Natural killer cell treated with Interleukin-12 subunit alpha and Interleukin-12 subunit beta and Interleukin-15 and Interleukin-18, amount 100 ng/mL, for 72 hours (primary cell): ENCODE measurements at places on chromosomes 16 and 17.

- DNase-seq = no peak
Measured at GRCh38 chr17:1997927-1998742, 27.0 kb downstream of the RTN4RL1 start.

- no peak for DNase-seq
Measured at GRCh38 chr17:60823515-60823914, 145.9 kb downstream of the BCAS3 start.

GRCh38 chr17:78374631-78375274 is 3.7 kb upstream of the PGS1 start:
- no peak for DNase-seq

DNA sequence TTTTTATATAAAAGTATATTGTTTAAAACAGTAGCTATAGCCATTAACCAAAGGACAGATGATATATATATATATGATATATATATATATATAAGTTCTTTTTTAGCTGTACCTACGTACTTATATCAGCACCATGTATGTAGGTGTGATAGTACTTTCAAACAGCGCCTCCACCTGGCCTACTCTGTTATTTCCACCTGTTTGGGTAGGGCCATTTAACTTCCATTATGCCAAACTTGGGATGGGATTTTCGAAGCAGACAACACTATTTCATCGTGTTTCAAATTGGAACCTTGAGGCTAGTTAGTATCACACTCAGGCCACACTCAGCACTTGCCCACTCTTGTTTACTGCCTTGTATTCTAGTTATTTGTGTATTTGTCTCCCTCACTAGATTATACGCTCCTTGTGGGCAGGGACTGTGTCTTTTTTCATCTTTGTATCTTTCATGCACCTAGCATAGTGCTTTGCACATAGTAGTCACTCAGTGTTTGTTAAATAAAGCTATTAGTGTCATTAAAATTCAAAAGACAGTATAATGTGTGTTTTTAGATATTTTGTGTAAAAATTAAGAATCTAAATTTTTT is 11.8 kb upstream of the CLTC start:
- DNase-seq = no peak

- no peak for DNase-seq
Measured at GRCh38 chr17:37661400-37662014, 18.3 kb upstream of the DDX52 start.

DNA sequence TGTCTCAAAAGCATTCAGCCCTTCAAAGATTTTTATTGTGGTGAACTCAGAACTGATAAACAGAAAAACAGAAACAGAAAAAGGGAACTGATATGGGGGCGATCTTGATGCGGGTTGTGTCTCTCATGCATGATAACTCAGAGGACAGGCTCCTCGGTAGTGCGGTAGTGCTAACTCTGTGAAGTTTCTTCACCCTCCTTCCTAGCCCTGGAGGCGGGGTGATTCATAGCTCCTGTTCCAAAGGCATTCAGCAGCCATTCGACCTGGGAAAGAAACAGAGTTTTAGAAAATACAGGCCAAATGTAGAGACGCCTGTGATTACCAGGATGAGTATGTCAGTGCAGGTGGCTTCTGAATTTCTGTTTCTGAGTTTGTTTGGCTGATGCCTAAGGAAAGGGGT is 5.5 kb upstream of the MAF start:
- no peak for DNase-seq

DNA sequence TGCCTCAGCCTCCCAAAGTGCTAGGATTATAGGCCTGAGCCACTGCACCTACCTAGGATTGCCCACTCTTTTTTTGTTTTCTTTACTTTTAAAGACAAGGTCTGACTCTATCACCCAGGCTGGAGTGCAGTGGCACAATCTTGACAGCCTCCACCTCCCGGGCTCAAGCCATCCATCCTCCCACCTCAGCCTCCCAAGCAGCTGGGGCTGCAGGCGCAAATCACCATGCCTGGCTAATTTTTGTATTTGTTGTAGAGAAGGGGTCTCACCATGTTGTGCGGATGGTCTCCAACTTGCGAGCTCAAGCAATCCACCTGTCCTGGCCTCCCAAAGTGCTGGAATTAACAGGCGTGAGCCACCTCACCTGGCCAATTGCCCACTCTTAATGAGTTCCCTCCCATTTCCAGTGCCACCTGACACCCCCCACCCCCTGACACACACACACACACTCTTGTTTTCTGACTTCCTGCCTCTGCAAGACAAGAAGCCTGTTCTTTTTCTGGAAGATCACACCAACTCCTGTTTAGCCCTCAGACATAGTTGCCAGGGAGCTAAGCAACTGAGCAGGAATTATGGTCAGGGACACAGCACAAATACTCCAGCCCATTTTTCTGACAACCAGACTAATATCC is 2.6 kb downstream of the OVCA2 start:
- no peak for DNase-seq

GRCh38 chr17:15377616-15378015 is 36.2 kb upstream of the TEKT3 start:
- DNase-seq = no peak

GRCh38 chr17:68452724-68453290 is 4.5 kb downstream of the WIPI1 start:
- DNase-seq = no peak

GRCh38 chr17:72123530-72124437 is 3.0 kb downstream of the SOX9 start:
- DNase-seq = no peak

DNA sequence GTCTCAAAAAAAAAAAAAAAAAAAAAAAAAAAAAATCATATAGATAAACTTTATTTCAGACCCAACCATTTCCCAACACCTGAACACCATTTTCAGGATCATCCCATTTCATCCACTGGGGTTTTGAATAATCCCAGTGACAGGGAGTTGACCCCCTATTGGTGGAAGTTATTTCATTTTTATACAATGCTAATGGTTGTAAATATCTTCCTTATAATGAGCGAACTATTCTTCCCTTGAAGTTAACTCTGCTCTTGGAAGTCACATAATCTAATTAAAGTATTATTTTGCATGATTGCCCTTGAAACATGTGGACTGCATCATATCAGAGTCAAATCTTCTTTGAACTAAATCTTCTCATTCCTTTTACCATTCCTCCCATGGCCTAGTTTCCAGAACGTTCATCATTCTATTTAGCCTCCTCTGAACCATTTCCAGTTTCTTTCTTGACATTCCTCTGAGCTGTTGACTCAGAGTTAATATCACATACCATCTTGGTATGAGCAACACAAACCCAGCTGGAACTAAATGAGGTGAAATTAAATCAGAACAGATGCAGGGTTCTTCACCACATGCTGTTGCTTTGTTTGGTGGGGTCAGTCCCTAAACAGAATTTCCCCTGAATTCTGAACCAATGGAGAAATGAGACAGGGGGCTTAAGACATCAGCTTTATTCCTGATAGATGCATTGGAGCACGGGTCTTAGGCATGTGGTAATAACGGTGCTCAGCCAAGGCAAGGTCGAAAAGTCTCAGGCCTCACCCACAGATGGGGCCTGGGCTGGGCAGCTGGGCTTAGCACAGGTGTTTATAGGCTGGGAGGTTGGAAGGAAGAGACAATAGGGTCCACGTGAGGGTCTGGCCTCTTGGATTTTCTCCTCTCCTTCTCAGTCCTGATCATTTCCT is 8.9 kb downstream of the HSD17B2 start:
- DNase-seq = no peak

GRCh38 chr16:81779536-81780320 is 637 bp downstream of the PLCG2 start:
- DNase-seq = peak; percentile 61

DNA sequence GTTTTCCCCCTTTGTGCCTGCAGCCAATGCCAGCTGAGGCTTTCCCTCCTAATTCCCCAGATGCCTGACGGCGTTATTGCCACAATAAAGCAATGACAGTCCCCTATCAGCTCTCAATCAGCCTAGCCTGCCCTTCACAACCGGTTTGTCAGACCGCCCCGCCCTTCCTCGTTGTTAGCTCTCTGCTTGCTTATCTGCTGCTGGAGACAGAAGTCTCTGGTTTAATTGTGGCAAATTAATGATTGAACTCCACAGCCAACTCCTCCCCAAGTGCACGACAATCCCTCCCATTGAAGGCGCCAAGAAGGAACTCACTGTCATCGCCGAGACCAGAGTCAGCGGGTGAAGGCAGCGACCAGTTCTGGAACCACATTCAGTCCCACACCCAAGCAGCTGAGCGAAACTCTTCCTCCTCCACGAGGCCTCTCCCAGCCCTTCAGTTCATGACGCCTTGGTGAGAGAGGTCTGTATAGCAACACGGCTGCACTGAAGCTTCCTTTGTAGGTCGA is 474.4 kb downstream of the SLC39A11 start:
- DNase-seq = no peak

DNA sequence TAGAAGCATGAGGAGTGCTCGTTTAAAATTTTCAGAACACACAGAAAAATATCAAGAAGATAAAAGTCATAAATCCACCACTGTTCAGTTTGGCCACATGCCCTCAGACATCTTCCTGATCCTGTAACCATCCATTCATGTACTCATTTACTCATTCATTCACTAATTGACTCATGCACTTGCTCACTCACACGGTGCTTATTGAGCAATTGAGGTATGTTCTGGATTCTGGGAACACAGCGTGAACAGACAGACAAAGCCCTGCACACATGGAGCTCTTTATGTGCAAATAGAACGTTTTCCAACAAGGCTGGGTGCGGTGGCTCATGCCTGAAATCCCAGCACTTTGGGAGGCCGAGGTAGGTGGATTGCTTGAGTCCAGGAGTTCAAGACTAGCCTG is 10.2 kb upstream of the NATD1 start:
- DNase-seq = no peak

DNA sequence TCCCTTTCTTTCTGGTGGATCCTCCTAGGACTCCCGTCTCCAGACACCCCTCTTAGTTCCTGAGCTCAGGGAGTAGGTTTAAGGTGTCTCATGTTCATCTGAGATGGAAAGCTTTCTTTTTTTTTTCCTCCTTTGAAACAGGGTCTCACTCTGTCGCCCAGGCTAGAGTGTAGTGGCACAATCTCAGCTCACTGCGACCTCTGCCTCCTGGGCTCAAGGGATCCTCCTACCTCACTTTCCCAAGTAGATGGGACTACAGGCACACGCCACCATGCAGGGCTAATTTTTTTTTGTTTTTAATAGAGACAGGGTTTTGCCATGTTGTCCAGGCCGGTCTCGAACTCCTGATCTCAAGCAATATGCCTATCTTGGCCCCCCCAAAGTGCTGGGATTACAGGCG is 3.6 kb upstream of the GSE1 start:
- no peak for DNase-seq

DNA sequence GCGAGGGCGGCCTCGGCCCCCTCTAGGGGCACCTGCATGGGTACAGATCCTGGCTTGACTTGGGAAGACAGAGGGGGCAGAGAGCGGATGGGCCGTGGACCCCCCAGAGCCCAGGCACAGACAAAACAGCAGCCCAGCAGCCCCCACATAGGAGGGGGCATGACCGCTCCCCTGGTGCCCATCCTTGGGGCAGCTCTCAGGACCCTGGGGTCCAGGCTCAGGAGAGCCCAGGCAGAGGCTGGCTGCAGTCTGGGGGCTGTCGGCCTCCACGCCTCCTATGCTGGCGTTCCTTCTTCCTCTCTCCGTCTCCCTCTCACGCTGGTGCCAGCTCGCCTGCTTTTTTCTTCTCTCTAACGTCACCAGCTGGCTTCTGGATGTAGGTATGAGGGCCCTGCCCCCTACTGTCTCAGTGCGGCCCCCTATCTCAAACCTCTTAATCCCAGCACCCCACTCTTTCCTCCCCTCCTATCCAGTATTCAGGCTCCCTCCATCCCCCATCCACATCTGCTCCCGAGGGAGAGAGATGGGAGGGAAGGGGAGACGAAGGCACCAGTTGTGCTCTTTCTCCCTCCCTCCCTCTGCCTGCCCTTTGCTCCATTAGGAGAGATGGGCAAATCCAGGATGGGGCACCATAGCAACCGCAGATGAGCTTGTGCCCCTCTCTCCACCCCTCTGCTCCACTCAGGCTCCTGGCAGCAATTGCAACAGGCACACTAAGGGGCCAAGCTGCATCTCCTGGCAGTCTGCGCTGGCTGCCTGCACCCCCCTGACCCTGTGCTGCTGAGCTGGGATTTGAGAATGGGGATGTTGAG is at the start of gene GPR179:
Gene GPR179, minus strand, starts transcription at position 349 of the 812 bp plus-strand sequence. Its CDS starts 167 bp downstream, at position 182.
- DNase-seq = peak; percentile 15

DNA sequence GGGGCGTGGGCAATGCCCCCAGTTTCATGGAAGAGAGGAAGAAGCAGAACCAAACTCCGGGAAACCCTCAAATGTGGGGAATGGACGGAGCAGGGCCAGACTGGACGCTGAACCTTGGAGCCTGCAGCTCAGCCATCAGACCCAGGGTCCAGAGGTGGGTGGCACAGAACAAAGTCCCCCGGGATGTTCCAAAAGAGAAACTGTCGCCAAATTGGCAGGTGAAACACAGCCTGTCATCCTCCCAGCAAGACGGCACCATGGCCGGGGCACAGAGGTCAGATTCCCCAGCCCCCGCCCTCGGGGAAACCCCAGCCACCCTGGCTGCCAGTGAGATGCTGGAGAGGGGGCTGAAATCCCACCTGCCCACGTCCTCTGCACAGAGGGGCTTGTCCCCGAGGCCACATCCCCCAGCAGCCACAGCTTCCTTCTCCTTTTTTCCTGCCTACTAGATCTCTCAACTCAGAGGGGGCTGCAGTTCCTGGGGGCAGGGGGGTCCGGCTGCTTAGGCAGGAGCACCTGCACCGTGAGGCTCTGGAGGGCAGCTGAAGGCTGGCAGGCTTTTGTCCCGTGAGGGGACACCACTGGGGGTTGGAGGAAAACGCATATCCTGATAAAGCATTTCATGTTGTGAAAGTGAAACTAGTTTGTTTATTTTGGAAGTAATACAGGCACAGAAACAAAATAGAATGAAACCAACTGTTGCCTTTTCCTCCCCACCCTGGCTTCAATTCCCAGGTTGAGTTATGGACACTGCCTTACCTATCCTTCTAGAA is 1.2 kb upstream of the SECTM1 start:
- DNase-seq = no peak

GRCh38 chr16:84532291-84532724 is 27.8 kb upstream of the MEAK7 start:
- no peak for DNase-seq

- no peak for DNase-seq
Measured at GRCh38 chr17:2899906-2900305, 103.7 kb downstream of the RAP1GAP2 start.

DNA sequence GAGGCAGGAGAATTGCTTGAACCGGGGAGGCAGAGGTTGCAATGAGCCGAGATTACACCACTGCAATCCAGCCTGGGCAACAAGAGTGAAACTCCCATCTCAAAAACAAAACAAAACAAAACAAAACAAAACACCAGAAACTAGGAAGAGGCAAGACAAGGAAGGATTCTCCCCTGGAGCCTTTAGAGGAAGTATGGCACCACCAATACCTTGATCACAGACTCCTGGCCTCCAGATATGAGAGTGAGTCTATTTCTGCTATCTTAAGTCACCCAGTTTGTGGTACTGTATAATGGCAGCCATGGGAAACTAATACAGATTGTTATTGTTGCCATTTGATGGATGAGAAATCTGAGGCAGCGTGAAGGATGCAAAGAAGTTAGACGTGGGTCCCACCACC is 14.6 kb upstream of the CPPED1 start:
- no peak for DNase-seq
